ENCODE measurements at places on chromosomes 1 and 21.

DNA sequence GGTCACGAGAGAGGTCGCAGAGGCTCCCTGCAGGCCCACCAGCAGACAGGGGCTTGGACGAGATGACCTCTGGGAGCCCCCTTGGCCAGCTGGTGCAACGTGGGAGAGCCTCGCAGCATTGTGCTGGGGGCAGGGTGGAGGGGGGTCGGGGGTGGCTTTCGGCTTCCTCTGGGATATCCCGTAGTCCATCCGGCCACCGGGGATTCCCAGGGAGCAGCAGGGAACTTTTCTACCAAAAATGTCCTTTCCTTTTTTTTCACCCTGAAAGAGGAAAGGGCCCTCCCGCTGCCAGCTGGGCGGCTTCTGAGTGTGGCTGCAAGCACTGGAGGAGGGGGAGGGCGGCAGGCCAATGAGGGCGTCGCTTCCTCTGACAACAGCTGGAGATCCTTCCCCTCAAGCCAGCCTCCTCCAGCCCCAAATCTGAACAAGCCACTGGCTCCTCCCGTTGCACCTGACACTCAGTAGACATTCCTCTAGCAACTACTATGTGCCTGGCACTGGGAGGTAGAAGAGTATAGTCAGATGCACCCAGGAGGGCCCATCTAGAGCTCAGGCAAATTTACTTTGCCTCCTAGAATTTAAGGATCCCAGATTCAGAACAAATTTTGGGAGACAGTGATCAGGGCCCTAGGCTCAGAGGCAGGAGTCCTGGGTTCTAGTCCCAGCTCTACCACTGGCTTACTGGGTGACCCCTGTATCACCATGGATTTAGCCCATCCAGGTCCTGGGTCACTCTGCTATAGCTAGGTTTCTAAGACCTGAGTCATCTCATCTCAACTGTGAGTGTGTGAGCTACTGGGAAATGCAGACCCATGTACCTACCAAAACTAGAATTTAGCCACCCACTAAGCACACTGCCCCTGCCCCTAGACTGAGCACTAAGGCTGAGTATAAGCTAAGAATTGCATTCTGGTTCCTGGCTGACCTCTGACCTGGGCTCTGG is 2.7 kb downstream of the MOB3C start:
- H3K27ac ChIP-seq, result peak overlapping the region; percentile 90
- peak overlapping the region; percentile 38 for H3K4me3 ChIP-seq
- H3K27me3 ChIP-seq, result no peaks in the 10 kb centered on the region
- peaks cover 16% of the 10 kb centered on the region for H3K36me3 ChIP-seq
- peak; percentile 96 for DNase-seq

GRCh38 chr1:11592752-11593151 is 61.5 kb downstream of the FBXO2 start:
- no peaks in the 10 kb centered on the region for H3K4me1 ChIP-seq
- no peak for DNase-seq
- no peak overlapping the region for H3K27ac ChIP-seq
- H3K36me3 ChIP-seq, result no peaks in the 10 kb centered on the region
- no peak overlapping the region for H3K4me3 ChIP-seq
- H3K27me3 ChIP-seq, result no peaks in the 10 kb centered on the region

- peak overlapping the region; percentile 35 for H3K27ac ChIP-seq
- H3K4me3 ChIP-seq, result peak overlapping the region; percentile 53
- no peak for DNase-seq
- H3K36me3 ChIP-seq, result no peaks in the 10 kb centered on the region
Measured at GRCh38 chr21:45454060-45454925, 49.3 kb downstream of the COL18A1 start.

DNA sequence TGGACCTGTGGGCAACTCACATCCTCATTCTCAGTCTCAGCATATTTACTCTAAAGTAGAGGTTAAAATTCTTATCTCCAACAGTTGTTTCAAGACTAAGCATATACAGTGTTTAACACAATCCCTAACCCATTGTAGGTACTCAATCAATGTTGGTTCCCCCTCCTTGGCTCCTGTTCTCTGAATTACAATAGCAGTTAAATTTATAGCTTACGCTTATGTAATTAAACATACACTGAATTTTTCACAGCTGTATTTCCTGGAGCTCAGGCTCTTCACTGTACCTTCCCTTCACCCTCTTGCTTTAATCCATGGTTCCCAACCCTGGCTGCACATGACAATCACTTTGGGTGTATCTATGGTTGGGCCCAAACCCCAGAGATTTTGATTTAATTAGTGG is 89.4 kb downstream of the LPAR3 start:
- no peak overlapping the region for H3K4me3 ChIP-seq
- no peaks in the 10 kb centered on the region for H3K36me3 ChIP-seq
- H3K4me1 ChIP-seq, result no peaks in the 10 kb centered on the region
- no peak for DNase-seq
- H3K27ac ChIP-seq, result no peak overlapping the region

GRCh38 chr1:13830616-13831280 is 130.8 kb downstream of the PRDM2 start:
- no peak overlapping the region for H3K27ac ChIP-seq
- no peak overlapping the region for H3K4me3 ChIP-seq
- no peaks in the 10 kb centered on the region for H3K36me3 ChIP-seq
- no peaks in the 10 kb centered on the region for H3K4me1 ChIP-seq
- H3K27me3 ChIP-seq, result no peaks in the 10 kb centered on the region
- DNase-seq, result no peak

- H3K4me1 ChIP-seq, result peaks cover 12% of the 10 kb centered on the region
- DNase-seq, result no peak
- H3K27me3 ChIP-seq, result no peaks in the 10 kb centered on the region
Measured at GRCh38 chr1:24696041-24696755, 49.0 kb upstream of the CLIC4 start.

GRCh38 chr1:231233735-231234417 is 7.1 kb upstream of the GNPAT start:
- H3K27ac ChIP-seq, result no peak overlapping the region
- no peaks in the 10 kb centered on the region for H3K27me3 ChIP-seq
- H3K36me3 ChIP-seq, result peaks cover 33% of the 10 kb centered on the region
- no peaks in the 10 kb centered on the region for H3K4me1 ChIP-seq

GRCh38 chr1:113782406-113782805 is 23.1 kb upstream of the PHTF1 start:
- no peak overlapping the region for H3K27ac ChIP-seq
- no peaks in the 10 kb centered on the region for H3K27me3 ChIP-seq
- H3K4me1 ChIP-seq, result peaks cover 27% of the 10 kb centered on the region

GRCh38 chr1:243394601-243395464 is 139.0 kb downstream of the SDCCAG8 start:
- H3K27ac ChIP-seq, result no peak overlapping the region
- H3K27me3 ChIP-seq, result no peaks in the 10 kb centered on the region
- H3K4me1 ChIP-seq, result no peaks in the 10 kb centered on the region
- DNase-seq, result no peak
- H3K4me3 ChIP-seq, result no peak overlapping the region
- H3K36me3 ChIP-seq, result no peaks in the 10 kb centered on the region

All from ascending aorta (tissue), 2 donors.